Stimulated activated CD8-positive, alpha-beta memory T cell treated with anti-CD3 and anti-CD28 coated beads, Interleukin-7, amount 100 ng/mL, for 4 hours (primary cell): ENCODE measurements at places on chromosomes 2 and 18.

DNA sequence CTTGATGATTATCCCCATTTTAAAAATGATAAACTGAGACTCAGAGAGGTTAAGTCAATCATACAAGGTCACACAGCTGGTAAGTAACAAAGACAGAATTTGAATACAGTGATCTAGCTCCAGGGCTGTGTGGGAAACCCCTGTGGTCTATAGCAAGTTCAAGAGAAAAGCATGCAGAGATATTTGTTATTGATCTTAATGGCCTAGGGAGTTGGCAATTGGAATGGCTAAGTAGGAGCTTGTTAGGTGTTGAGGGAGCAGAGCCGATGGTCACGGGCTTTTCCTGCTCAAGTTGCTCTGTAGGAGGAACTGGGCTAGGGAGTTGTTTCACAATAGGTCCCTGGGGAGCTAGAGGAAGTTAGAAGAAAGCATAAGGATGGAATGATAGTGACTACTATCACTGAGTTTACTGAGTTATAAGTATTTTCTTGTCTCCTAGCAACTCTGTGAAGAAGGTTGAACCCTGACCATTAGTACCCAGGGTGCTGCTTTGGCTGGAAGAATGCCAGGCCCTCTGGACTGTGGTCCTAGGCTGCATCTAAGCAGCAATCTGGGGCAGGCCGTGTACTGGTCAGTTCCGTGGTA, 30.0 kb downstream of the RNF125 start:
- DNase-seq, result no peak

DNA sequence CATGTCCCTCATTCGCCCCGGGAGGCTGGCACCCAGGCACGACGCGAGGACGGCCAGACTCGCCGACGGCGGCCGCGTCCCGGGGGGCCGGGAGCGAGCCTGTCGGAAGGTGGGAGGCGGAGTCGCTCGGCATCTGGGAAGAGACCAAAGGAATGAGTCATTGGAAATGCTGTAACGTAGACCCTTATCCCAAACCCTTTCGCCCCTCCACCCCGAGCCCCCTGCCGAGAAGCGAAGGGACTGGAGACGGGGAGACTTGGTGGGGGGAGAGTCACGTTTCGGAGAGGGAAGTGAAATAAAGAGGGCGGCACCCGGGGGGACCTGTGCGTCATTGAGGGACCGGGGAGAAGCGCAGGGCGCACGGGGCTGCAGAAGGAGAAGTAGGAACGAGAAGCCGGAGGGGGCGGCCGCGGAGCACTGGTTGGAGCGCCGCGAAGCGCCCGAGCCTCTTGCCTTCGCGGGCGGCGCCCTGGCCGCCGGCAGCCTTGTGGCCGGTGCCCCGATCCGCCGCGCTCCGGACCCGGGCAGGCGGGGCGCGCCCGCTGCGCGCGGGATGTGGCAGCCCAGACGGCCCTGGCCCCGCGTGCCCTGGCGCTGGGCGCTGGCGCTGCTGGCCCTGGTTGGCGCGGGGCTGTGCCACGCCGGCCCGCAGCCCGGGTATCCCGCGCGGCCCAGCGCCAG, at the start of gene EMILIN2:
EMILIN2 (plus strand) TSS at position 371 of the 681 bp plus-strand sequence; CDS start at position 554, 183 bp downstream.
- peak; percentile 51 for DNase-seq

DNA sequence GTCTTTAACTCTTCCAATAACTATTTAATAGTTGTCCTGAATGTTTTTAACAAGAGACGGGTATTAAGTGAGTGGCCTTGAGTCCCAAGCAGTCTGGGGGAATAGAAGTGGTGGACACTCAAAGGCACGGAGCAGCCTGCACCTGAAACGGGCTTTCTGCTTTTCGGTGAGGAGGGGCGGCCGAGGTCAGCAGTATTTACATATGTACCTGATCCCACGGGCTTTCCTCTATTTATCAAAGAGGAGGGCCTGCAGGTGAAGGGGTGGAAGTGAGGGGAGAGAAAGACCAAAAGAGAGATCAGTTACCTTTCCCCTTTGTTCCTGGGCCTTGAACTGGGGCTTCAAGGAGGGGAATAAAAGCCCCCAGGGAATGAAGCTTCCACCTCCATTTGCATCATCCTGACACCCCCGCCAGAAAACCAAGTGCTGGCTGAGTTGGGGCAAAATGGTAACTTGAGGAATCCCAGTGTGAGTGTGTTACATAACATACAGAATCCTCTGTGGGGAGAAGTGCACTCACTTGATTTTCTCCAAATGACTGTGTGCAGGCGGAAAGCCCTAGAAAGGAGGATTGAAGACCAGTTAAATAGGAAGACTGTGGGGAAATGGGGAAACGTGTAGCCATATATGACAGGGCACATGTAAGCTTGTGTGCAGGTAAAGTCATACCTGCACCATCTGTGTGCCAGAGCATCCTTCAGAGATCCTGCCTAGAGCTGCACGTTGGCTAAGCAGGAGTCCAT, 12.4 kb downstream of the POU3F3 start:
- DNase-seq, result no peak

DNA sequence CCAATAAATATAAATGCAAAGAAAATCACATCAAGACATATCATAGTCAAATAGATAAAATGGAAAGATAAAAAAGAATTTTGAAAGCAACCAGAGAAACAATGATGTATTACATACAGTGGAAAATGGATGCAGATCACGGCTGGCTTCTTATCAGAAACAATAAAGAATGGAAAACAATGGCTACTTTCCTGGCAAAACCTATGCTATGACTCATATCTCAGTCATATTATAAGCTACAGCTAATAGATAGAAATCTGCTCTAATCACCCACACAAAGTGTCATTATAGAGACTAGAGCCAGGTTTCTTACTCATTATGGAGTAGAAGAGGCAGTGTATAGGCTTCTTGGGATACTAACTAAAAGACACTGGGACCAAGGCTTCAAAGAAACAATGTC, 93.5 kb upstream of the TACR1 start:
- DNase-seq, result no peak

- no peak for DNase-seq
Measured at GRCh38 chr2:71715951-71716696, 262.8 kb downstream of the DYSF start.

- DNase-seq, result no peak
Measured at GRCh38 chr2:40824278-40824677, 372.4 kb upstream of the SLC8A1 start.
